ENCODE measurements at places on chromosomes 7 and 10.

- DNase-seq, result no peak
These were observed 49.7 kb upstream of the JAZF1 start for GRCh38 chr7:28230261-28230660.

- DNase-seq, result no peak
These were observed 544.6 kb upstream of the PHF14 start for GRCh38 chr7:10429031-10429430.

GRCh38 chr10:25047088-25047487, 30.7 kb downstream of the THNSL1 start:
- no peak for DNase-seq

DNA sequence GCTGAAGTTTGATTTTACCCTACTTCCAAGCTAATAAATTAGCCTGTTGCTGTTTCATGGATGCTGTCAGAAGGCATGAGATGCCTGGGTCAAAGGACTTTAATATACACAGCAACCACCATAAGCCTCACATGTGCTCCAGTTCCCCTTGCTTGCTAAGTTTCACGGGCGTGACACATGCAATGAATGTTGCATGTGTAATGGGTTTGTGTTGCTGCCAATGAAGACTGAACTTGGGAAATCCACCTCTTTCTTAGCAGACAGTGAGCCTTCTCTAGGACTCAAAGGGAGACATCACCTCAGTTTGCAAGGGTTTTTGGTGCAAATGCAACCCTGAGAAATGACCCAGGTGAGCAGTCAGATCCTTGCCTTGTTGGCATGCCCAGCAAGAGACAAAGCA, 505.5 kb upstream of the PODXL start:
- no peak for DNase-seq

DNA sequence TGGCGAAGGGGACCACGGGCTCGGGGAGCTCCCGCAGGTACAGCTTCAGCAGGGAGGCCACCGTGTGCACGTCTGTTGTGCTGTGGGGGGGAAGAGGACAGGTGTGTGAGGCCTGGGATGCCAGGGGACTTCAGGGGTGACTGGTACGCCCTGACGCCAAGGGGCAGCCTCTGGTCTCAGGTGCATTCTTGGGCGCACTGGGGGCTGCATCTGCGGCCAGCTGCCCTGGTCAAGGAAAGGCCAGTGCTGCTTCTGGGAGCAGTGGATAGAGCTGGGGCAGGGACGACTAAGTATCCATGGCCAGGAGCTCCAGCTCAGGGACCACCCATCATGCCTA, 148.5 kb downstream of the MAPK8 start:
- DNase-seq, result no peak

GRCh38 chr10:72407471-72407870, 52.8 kb upstream of the DNAJB12 start:
- no peak for DNase-seq

- no peak for DNase-seq
These were observed 173.5 kb downstream of the SEMA3E start for GRCh38 chr7:83475420-83475819.

- peak; percentile 67 for DNase-seq
These were observed 50.2 kb upstream of the GNA12 start for GRCh38 chr7:2894118-2894940.

- DNase-seq, result no peak
These were observed 3.2 kb downstream of the ICA1 start for GRCh38 chr7:8258734-8259133.

- no peak for DNase-seq
These were observed 69.8 kb downstream of the ORC5 start for GRCh38 chr7:104137971-104138370.

DNA sequence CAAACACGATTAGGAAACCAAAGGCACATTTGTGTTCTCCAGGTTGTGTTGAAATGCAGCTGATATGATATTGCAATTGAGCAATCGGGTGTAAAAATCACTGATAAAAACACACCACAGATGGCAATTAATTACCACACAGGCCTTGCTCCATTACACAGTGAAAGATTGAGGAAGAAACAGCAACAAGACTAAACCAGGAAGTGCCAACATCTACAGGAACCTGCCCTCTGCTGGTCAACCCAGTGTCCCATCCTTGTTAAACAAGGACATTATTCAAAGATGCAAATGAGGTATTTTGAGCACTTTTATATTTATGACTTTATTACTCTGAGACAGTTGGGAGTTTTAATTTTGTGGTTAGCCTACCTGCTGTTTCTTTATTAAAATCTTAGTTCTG, 765.6 kb upstream of the GHITM start:
- DNase-seq, result no peak

DNA sequence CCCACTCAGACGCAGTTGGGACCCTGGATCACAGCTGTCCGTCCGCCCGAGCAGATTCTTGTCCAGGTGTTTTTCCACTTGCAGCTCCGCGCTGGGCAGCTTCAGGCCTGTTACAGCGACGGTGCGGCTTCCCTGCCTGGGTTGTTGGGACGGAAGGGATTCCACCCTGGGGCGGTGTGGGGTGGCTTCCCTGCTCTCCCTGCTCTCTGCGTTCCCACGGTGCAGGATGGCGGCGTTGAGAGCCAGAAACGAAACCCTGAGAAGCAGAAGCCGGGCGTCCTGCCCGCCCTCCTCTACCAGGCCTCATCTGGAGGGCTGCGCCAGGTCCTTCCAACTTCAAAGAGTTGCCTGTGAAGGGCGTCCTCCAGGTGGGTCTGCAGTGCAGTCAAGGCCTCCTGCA, 194.4 kb downstream of the ADARB2 start:
- no peak for DNase-seq

DNA sequence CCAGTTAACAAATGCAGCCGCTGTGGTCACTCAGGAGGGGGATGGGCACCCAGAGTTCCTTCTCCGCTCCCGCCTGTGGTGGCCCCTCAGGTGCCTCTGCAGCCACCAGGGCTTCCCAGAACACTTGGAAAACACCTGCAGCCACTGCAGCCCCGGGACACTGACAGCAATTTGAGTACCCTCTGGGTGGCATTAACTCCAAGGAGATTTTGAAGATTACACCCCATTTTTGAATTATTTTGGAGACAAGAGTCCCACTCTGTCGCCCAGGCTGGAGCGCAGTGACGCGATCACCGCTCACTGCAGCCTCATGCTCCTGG, 32.2 kb downstream of the IL15RA start:
- DNase-seq, result no peak

GRCh38 chr7:128876127-128876526, 13.5 kb downstream of the ATP6V1F start:
- DNase-seq, result no peak

GRCh38 chr7:117808910-117809705, 64.1 kb downstream of the CTTNBP2 start:
- DNase-seq, result no peak

- no peak for DNase-seq
These were observed 396.6 kb upstream of the KLF6 start for GRCh38 chr10:4181621-4182049.

DNA sequence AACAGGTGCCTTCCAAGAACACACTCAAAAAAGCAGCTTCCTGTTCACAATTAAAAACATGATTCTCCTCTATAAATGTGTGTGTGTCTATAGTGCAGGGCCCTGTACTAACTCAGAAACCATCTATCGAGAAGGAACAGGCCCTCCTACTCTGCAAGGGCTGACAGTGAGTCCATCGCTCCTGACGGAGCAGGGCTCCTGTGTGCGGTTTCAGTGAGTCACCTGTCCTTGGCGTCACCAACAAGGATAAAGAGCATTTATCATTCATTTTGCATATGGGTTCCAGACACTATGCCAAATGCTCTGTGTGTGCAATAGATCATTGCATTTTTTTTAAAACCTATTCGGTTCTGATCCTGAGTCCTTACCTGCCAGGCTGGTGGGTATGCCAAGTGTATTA, 63.7 kb downstream of the TACC2 start:
- no peak for DNase-seq

Data from stimulated activated CD4-positive, alpha-beta T cell treated with anti-CD3 and anti-CD28 coated beads, Interleukin-1b, Interleukin-23, amount 100 ng/mL, for 48 hours (primary cell).